ENCODE measurements at places on chromosomes 16 and 17.

GRCh38 chr17:53133876-53134275 lies 688.9 kb upstream of the KIF2B start:
- DNase-seq, result no peak

- no peak for DNase-seq
Observed at GRCh38 chr16:51938861-51939260, 608.1 kb downstream of the TOX3 start.

DNA sequence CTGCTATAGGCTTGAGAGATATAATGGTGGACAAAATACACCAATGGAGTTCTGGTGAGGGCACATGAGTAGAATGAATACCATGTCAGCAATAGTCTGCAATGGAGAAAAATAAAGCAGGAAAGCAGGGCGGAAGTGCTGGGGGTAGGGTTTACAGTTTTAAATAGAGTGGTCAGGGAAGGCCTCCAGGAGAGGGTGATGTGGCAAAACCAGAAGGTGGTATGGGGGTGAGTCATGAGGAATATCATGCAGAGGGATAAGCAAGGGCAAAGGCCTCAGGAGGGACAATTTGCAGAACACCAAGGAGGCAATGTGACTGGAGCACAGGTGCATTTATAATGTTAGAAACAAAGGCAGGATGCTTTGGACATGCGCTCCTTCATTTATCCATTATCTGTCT lies 102.0 kb downstream of the ITFG1 start:
- no peak for DNase-seq

DNA sequence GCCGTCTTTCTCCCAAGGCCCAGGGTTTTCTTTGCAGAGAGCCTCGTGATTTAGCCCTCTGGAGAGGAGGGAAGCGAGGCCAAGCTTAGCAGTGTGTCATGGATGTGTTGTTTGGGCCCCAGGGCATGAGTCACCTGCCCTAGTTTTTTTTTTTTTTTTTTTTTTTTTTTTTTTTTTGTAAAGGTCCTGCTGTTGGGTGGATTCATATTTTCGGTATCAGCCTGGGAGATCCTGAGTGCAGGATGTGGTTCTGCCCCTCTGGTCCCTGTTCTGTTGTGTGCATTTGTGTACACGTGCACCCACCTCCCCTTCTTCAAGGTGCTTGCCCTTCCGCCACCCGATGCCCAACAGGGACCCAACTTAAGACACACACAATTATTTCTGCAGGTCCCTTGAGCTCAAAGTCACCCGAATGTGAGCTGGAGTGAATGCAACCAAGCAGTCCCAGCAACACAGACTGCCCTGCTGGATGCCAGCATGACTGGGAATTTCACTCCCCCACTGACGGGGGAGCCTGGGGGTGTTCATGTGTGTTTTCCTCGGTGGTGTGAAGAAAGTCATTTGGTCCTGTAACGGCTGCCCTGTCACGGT lies 265.8 kb upstream of the TNRC6C start:
- DNase-seq, result no peak

DNA sequence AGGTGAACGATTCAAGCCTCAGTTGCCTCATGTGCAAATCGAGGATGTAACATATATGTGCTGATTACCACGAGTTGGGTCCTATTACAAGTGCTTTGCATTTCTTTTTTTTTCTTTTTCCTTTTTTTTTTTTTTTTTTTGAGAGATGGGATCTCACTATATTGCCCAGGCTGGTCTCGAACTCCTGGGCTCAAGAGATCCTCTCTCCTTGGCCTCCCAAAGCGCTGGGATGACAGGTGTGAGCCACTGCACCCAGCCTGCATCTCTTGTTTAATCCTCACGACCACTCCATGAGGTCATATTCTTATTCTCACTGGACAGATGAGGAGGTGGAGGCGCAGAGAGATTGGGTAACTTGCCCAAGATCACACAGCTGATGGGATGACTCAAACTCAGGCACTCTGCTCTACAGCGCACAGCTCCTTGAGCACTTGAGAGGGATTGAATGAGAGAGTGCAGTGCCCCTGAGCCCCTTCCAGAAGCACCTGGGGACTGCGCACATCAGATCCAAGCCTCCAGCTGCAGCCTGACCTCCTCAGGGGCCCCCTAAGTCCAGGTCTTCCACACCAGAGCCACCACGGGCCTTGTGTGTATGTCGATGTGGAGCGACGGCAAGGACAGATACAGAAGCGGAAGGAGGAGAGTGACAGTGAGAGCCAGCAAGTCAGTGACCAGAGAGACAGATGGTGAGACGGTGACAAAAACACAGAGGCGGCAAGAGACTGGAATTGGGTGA lies 4.9 kb downstream of the STX1B start:
- DNase-seq, result no peak

- no peak for DNase-seq
Observed at GRCh38 chr16:2955438-2955778, 8.7 kb upstream of the KREMEN2 start.

- no peak for DNase-seq
Observed at GRCh38 chr17:65177901-65178300, 40.7 kb downstream of the RGS9 start.

GRCh38 chr17:62644487-62645173 lies 17.2 kb downstream of the MRC2 start:
- no peak for DNase-seq

DNA sequence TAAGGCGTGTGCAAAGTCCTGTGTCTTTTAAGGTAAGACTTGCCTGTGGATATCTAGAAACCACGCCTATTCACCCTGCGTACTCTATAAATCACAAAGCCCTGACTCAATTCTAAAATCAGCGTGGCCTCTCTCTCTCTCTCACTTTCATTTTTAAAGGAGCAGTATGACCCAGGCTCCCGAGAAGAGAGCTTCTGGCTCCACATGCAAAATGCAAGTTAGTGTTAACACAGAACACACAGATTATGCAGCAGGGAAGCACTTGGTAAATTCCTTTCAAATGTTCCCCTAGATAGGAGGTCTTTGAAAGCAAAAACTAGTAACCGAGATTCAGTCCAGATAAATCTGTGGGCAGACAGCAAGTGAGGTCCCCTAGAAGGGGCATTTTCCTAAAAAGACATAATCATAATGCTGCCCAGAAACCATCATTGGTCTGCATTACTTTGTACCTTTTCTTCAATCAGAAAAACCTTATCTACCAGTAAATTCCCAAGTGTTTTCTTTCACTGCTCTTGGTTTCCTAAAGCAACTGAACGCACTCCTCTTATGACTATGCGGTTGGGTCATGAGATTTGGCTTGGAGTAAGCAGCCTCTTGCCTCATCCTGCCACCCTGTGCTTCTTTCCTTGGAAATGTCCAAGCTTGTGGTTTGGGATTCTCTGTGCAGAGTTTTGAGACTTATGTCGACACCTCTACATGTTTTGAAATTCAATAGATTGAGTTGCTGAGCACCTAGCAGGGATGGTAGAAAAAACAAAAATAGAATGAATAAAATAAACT lies 31.7 kb upstream of the KCNJ2 start:
- no peak for DNase-seq

DNA sequence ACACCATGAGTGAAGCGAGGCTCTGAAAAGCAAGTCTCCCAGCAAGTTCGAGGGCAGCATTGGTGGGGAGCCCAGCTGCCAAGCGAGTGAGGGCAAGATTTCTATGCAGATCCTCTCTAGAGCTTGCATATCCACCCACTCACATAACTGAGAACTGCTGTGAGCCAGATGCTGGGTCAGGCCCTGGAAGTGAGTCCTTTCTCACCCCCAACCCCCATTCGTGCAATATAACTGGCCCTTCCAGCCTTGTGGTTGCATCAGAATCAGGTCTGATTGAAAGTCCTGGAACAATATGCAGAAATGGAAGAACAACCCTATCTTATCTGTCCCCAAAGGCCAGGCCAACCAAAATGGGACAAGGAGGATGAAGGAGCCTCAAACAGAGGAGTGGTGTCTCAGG lies 146.6 kb downstream of the IRX5 start:
- no peak for DNase-seq

DNA sequence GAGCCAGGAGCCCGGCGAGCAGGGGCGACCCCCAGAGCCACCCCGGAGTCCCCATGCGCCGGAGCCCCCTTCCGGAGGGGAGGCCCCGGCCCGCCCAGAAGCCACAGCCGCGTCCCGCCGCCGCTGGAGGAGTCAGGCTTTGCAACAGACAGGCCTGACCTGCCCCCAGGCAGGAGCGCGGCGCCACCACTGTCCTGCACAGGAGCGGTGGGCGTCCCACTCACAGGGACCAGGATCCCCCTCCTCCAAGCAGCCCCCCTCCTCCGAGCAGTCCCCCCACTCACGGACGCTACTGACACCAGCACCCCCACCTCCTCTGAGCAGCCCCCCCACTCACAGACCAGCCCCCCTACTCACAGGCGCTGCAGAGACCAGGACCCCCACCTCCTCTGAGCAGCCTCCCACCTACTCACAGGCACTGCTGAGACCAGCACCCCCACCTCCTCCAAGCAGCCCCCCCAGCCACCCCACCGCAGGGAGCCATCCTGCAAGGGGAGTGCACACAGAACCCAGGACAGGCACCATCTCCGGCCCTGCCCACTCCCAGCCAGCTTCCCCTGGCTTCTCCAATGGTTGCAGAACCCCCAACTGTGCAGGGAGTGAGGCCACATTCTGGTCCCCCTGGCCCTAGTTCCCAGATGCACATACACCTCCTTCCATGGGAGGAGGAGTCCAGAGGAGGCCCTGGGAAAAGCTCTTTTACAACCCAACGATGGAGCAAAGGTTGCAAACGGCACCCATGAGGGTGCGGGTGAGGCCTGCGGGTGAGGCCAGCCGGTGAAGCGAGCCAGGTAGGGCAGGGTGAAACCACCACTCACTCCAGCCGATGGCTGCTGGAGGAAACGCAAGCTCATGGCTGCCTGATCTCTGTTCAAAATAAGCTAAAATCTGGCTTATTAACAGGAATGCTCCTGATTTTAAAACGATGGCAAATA lies 69.9 kb downstream of the ABR start:
- no peak for DNase-seq

DNA sequence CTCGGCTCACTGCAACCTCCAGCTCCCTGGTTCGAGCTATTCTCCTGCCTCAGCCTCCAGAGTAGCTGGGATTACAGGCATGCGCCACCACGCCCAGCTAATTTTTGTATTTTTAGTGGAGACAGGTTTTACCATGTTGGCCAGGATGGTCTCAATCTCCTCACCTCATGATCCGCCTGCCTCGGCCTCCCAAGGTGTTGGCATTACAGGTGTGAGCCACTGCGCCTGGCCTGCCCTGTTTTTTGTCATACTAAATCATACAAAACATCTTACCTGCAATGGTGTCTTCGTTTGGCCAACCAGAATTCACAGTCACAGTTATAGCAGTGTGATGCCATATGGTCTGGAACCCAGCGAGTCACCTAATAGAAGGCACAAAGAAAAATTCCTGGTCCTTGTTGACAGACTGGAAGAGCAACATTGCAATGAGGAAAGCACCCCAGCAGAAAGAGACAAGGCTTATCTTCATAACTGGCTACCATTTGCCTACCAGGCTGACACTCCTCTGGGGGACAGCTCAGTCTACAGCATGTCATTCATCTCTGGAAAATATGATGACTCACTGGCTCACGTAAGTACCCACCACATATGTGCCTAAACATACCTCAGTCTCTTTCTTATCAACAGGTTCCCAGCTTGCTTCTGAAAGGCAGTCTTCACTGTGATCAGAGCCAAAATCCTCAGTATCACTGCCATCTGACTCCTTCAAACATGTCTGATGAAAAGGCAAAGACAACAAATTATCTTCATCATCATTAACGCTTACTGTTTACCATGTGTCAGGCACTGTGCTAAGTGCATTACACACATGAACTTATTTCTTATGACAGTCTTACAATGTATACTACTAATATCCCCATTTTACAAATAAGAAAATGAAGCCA lies 4.3 kb upstream of the HSF5 start:
- no peak for DNase-seq

DNA sequence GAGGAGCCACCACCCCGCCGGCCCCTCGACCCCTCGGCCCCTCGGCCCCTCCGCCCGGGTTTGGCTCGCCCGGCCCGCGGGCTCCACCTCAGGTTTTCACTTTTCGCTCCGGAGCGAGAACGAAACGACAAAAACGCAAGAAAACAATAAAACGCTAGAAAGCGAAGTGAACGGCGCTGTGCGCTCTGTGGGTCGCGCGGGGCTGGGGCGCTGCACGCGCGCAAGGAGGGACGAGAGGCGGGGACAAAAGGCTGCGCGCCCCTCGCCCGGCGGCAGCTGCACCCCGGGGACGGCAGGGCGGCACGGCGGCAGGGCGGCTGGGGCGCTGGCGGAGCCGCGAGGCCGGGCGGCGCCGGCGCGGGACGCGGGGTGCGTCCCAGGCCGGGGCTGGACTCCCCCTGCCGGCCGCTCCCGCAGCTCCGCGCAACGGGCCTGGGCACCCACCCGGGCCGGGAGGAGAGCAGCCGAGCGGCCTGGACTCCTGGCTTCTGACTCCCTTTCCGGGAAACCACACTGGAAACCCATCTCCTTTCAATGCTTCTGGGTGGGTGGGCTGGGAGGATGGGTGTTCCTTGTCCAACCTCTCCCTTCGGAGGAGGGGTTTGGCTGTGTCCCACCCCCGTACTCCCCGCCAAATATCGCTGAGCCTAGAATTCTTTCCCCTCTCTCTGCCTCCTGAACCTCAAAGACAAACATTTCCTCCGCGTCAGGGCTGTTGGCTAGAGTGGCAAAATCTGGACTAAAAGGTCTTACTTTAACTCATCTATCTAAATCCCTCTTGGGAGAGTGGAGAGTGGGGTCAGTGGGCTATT lies 9.9 kb downstream of the TBX2 start:
- no peak for DNase-seq
